ENCODE measurements at places on chromosomes 11 and 22. TPM values are rescaled to one million over a fixed set of nuclear protein-coding genes. Genes with fewer than 3 reads are reported as not detected.
A peak's percentile ranks its signal among the peaks of the same experiment; 100 is the strongest.

Gene SLC22A6
- total RNA-seq: not detected

Gene TRIM64
- total RNA-seq: not detected

Gene NPTXR
- 4.8 TPM for total RNA-seq

DNA sequence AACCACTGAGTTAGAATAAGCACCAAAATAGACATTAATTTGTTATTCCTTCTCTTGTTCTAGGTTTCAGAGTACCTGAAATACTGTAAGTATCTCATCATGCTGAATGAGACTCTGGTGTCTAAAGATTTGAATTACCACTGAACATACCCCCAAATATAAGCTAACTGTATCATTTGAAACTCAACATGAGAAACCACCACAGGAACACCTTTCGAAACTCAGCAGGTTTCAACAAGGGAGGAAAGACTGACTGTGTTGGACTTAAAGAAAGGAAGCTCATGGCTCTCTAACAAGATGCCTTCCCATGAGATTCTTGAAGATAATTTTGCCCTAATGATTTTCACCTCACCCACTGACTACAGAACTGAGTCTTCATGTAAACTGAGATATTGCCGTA lies 37.0 kb downstream of the PRCP start:
- no peaks in the 10 kb centered on the region for H3K27me3 ChIP-seq
- H3K27ac ChIP-seq: no peak overlapping the region
- H3K36me3 ChIP-seq: no peaks in the 10 kb centered on the region
- H3K4me1 ChIP-seq: peaks cover 27% of the 10 kb centered on the region
- DNase-seq: no peak

- no peak for DNase-seq
- H3K36me3 ChIP-seq: no peaks in the 10 kb centered on the region
- H3K27me3 ChIP-seq: peaks cover 5% of the 10 kb centered on the region
These were observed 21.3 kb downstream of the IZUMO1R start for GRCh38 chr11:94325681-94326080.

GRCh38 chr11:94884376-94884775 lies 89.0 kb downstream of the CWC15 start:
- H3K4me1 ChIP-seq: no peaks in the 10 kb centered on the region
- H3K27ac ChIP-seq: no peak overlapping the region
- H3K36me3 ChIP-seq: peaks cover 36% of the 10 kb centered on the region
- H3K27me3 ChIP-seq: no peaks in the 10 kb centered on the region
- DNase-seq: no peak
- H3K4me3 ChIP-seq: no peak overlapping the region

DNA sequence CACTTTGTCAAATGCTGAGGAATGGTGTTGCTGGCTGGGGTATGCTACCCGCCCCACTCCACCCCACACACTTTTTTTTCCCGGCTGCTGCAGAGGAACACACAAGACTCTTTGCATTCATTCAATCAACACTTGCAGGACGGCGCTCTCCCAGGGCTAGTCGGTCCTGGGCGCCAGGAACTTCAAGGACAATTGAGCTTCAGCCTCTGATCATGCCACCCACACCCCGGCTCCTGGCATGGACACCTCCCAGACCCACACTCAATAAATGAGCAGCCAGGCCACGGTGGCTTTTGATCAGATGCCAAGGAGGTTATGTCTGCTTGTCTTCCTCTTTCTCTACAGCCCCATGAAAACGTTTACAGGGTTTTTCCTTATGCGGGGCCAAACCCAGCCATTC lies 19.8 kb downstream of the TPST2 start:
- H3K36me3 ChIP-seq: peaks cover 4% of the 10 kb centered on the region
- no peaks in the 10 kb centered on the region for H3K27me3 ChIP-seq
- no peak for DNase-seq
- no peak overlapping the region for H3K27ac ChIP-seq
- peaks cover 4% of the 10 kb centered on the region for H3K4me1 ChIP-seq

DNA sequence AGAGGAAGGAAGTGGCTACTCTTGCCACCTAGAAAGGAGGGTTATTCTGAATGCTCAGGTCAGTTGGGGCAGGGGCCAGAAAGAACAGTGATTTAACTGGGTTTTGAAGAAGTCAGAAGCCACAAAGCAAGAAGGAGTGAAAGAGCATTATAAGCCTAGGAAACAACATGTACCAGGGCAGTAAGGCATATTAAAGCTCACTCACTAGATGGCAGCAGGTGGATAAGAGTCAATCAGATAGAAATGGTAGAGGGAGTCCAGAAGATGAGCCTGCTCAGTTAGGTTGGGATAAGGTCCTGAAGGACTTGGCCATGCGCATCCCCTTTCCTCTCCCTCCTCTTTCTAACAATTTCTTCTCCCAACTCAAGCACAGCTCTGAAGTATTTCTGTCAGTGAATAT lies 22.0 kb upstream of the PATE1 start:
- H3K27me3 ChIP-seq: peaks cover 31% of the 10 kb centered on the region
- no peak for DNase-seq
- no peaks in the 10 kb centered on the region for H3K36me3 ChIP-seq
- no peak overlapping the region for H3K4me3 ChIP-seq

GRCh38 chr11:22730319-22730718 lies 63.9 kb downstream of the GAS2 start:
- H3K4me1 ChIP-seq: peaks cover 3% of the 10 kb centered on the region
- H3K36me3 ChIP-seq: no peaks in the 10 kb centered on the region
- no peak overlapping the region for H3K27ac ChIP-seq
- no peak overlapping the region for H3K4me3 ChIP-seq
- no peak for DNase-seq

GRCh38 chr11:64611869-64612646 lies 21.0 kb downstream of the SLC22A12 start:
- no peak for DNase-seq
- H3K4me3 ChIP-seq: no peak overlapping the region
- H3K27me3 ChIP-seq: peaks cover 11% of the 10 kb centered on the region
- H3K4me1 ChIP-seq: no peaks in the 10 kb centered on the region
- no peak overlapping the region for H3K27ac ChIP-seq
- no peaks in the 10 kb centered on the region for H3K36me3 ChIP-seq

GRCh38 chr11:68347345-68347744 lies 35.0 kb downstream of the LRP5 start:
- H3K4me1 ChIP-seq: peaks cover 68% of the 10 kb centered on the region
- H3K27me3 ChIP-seq: no peaks in the 10 kb centered on the region
- H3K36me3 ChIP-seq: peaks cover 25% of the 10 kb centered on the region
- peak overlapping the region; percentile 50 for H3K27ac ChIP-seq
- no peak for DNase-seq

GRCh38 chr11:68330700-68331337 lies 18.4 kb downstream of the LRP5 start:
- H3K4me3 ChIP-seq: no peak overlapping the region
- H3K4me1 ChIP-seq: peaks cover 66% of the 10 kb centered on the region
- H3K27me3 ChIP-seq: no peaks in the 10 kb centered on the region
- peak overlapping the region; percentile 89 for H3K27ac ChIP-seq
- peaks cover 6% of the 10 kb centered on the region for H3K36me3 ChIP-seq

DNA sequence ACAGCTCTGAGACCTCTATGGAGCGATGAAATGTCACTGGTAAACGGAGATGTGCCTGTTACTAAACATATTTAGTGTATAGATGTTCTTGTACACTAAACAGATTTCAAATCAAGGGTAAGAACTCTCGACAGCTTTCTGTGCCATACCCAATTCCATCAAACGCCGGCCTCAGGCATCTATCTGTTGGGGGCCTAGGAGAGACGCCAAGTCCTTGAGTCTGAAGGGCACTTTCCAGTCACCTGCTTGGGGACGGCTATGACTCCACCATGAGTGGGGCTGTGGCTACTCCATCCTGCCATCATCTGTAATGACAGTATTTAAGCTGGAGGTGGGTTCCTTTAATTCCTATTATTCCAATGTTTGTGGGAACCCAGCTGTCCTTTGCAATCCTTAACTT lies 87.8 kb downstream of the SHANK2 start:
- no peak overlapping the region for H3K4me3 ChIP-seq
- no peak overlapping the region for H3K27ac ChIP-seq
- no peaks in the 10 kb centered on the region for H3K4me1 ChIP-seq
- peaks cover 7% of the 10 kb centered on the region for H3K27me3 ChIP-seq

- H3K36me3 ChIP-seq: no peaks in the 10 kb centered on the region
- no peaks in the 10 kb centered on the region for H3K27me3 ChIP-seq
- no peak overlapping the region for H3K27ac ChIP-seq
- no peak overlapping the region for H3K4me3 ChIP-seq
- H3K4me1 ChIP-seq: peaks cover 22% of the 10 kb centered on the region
These were observed 139.0 kb upstream of the NAV2 start for GRCh38 chr11:19573666-19574065.

DNA sequence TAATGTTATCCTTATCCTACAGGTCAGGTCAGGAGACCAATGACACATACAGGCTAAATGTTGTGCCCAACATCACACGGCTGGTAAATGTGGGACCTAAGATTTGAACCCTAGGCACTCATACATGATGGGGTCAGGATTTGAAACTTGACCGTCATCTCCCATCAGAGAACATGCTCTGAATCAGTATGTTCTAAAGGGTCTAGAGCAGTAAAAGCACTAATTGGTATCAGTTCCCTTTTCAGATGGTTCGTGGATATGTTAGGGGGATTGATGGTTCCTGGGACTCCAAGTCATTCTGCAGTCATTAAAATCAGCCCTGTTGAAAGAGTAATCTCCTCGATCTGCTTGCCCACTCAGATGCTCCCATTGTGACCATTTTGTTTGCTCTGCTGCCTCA lies 65.5 kb downstream of the BMAL1 start:
- DNase-seq: no peak
- H3K4me1 ChIP-seq: peaks cover 24% of the 10 kb centered on the region
- no peak overlapping the region for H3K4me3 ChIP-seq

GRCh38 chr22:17057959-17058814 lies 26.6 kb upstream of the IL17RA start:
- H3K27ac ChIP-seq: no peak overlapping the region
- peaks cover 4% of the 10 kb centered on the region for H3K27me3 ChIP-seq
- no peak overlapping the region for H3K4me3 ChIP-seq
- H3K4me1 ChIP-seq: no peaks in the 10 kb centered on the region

- peaks cover 7% of the 10 kb centered on the region for H3K4me1 ChIP-seq
- no peak for DNase-seq
- H3K4me3 ChIP-seq: peak overlapping the region; percentile 38
- no peak overlapping the region for H3K27ac ChIP-seq
These were observed 802 bp downstream of the SYT13 start for GRCh38 chr11:45285250-45285828.

DNA sequence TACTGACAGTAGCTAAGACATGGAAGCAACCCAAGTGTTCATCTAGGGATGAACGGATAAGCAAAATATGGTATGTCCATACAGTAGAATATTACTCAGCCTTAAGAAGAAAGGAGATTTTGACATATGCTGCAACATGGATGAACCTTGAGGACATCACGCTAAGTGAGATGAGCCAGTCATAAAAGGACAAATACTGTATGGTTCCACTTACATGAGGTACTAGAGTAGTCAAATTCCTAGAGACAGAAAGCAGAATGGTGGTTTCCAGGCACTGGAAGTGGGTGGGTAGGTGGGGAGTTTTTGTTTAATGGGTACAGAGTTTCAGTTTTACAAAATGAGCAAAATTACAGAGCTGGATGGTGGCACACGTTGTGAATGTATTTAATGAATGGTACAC lies 18.1 kb downstream of the CHST1 start:
- no peaks in the 10 kb centered on the region for H3K4me1 ChIP-seq
- H3K36me3 ChIP-seq: no peaks in the 10 kb centered on the region
- peaks cover 12% of the 10 kb centered on the region for H3K27me3 ChIP-seq
- no peak overlapping the region for H3K4me3 ChIP-seq

All from osteocyte (in vitro differentiated cells).